ENCODE measurements at places on chromosomes 1 and 21.
A peak's percentile ranks its signal among the peaks of the same experiment; 100 is the strongest.

DNA sequence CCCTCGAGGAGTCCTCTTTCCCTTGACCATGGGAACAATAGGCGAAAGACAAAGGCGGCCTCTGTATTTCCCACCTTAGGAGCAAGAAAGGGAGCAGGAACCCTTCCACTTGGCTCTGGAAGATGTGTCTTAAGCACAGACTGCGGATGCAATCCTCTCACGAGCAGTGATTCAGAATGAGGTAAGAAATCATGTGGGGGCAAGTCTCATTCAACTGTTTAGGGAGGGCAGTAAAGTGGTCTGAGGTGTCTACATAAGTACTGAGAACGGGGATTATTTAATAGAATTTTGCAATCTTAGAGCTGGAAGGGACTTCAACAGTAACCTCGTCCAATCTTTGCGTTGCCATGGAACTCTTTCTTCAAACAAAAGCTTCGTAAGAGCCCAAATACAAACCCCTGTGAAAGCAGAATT lies 1.6 kb upstream of the DYRK3 start:
- DNase-seq = no peak

DNA sequence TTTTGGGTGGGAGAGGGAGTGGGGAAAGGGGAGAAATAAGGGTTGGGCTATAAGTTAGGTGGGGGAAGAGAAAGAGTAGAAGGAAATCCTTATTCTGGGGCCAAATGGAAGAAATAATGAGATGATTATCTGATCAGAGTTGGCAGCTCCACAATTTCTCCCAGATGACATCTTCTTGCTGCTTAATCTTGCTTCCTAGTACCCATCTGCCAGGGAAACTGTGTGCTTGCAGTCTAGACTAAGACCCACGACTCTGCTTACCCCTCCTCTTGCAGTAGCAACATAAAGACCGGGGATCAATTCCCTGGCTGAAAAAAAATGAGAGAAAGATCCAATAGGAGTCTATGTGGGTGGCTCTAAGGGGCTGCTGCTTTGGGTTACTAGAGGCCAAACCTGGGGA lies 95.6 kb downstream of the PAPPA2 start:
- no peak for DNase-seq

DNA sequence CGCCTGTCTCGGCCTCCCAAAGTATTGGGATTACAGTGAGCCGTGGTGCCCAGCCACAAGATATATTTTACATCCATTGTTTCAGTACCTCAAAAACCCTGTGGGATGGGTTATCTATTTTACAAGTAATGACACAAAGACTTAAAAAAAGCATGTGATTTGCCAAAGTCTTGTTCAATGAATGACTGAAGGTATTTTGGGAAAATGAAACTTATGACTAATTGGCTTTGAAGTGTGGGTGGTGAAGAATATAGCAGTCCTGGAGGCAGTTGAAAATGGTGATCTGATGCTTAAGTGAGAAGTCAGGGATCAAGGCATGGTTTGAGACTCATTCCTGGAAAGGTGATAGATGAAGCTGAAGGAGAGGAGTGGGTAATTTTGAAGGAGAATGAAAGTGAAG lies 3.0 kb downstream of the SWT1 start:
- no peak for DNase-seq

GRCh38 chr1:6546326-6546725 lies 8.0 kb downstream of the NOL9 start:
- no peak for DNase-seq

GRCh38 chr1:74053407-74053806 lies 144.6 kb downstream of the LRRIQ3 start:
- no peak for DNase-seq

GRCh38 chr1:173669491-173669941 lies at the start of gene ANKRD45:
Gene ANKRD45 (minus strand): TSS chr1:173669851. CDS start chr1:173659418, 10,433 bp downstream.
- peak; percentile 5 for DNase-seq

DNA sequence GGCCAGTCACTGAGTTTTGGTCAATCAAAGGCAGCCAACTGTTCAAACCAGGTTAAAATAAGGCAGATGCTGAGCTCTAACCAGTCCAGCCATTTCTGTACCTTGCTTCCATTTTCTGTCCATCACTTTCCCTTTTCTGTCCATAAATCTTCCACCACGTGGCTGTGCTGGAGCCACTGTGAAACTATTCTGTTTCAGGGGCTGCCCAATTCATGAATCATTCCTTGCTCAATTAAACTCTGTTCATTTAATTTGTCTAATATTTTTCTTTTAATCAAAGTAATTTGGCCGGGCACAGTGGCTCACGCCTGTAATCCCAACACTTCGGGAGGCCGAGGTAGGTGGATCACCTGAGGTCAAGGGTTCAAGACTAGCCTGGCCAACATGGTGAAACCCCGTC lies 22.7 kb upstream of the LGALS8 start:
- no peak for DNase-seq

DNA sequence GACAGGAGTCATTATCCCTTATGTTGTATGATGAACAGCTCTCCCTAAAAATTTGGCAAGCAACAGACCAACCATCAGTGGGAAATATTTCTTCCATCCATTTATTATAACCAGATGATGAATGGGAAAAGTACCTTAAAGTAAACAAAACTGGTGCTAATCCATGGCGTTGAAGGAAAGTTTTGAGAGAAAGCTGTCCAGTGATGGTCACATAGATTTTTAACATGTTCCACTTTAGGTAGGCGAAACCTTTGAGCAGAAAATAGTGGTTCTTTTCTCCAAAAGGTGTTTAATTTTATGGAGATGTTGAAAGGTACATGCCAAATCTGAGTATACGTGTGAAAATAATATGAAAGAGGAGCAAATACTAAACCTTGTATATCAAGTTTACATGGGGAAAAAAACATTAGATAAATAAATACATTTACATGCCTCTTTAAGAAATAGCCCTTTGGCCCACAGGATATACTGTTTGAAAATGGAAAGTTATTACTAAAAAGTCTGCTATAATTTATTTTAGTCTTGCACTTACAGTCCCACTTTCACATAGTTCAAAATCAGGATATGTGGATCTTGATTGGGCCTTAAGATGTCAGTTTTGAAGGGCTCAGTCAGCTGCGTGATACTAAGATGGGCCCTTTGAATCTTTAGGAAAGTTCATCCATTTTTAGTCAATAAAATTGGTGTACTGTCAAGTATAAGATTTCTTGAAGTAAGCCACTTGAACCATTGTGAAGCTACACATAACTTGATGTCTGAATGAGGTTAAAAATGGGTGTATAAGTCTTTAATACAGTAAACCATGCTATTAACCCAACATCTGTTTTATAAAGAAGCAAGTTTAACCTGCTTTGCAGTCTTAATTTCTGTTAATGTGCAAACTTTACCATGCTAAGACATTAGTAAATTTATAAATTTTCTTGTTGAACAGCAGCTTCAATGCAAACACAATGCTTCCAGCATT lies 10.5 kb downstream of the RPL5 start:
- no peak for DNase-seq

DNA sequence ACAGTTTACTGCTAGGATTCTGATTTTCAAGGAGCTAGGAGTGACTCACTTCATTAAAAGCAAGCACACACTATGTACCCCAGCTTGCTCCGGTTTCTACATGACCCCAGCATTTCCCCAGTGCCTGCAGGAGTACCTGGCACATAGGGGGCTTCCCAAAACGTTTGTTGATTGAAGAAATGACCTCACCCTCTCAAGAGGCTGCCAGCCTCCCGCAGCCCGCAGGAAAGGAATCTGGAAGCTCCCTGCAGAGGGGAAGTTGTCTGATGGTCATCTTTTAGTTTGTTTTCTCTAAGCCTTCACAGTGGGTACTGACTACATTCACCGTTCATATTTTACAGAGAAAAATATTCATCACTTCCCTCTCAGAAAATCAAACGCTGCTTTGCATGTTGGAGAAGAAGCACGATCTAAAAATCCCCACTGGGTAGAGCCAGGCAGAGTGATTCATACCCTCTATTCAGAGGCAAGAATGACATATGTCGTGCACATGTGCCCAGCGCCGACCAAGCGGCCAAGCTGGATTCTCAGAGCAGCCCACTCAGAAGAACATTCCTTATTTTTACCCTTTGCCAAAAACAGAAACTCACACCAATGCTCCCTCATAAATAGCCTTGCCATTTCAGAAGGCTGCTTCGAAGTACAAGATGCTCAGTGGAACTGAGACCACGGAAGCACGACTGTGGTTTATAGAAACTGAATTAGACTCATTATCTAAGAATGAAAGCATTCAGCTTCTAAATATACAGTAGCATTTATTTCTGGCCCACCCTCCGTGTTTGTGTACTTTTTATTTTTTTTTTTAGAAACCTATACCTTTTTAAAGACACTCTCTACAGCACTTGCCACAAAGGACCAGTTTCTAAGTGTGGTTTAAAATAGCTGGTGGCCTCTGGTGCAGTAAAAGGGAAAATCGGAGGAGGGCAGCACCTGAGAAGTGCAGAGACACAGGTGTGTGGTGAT lies 143.2 kb downstream of the MIS18A start:
- peak; percentile 36 for DNase-seq

- DNase-seq = no peak
These were observed 1.4 kb downstream of the PTBP2 start for GRCh38 chr1:96722958-96723357.

DNA sequence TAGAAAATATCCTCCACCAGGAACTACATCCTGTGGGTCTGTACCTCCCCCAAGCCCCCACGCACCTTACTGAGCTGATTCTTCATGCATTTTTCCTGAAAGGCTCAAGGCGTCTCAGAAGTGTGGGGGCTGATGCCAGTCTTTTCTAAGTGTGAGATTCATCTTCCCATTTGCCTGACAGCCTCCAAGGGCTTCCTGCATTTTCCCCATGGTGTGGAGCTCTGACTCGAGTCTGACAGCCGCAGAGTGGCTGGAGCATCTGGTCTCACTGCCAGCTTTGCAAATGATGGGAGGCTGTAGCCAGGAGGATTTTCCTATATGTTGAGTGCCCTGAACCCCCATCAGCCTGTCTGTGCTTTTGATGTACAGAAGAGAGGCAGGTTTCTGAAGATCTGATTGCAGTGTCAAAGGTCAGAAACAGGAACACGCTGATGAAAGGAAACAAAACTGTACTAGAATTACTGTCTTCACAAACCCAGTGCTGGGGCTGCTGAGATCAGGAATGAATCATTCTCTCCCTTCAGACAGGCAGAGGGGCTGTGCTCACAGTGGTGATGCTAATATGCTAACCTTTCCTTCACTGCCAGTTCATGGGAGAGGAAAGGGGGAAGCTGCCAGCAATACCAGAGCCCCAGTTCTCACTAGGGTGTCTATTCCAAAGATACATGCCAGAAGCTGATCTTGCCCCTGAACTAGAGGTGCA lies 201.5 kb upstream of the C1orf174 start:
- DNase-seq = no peak

GRCh38 chr1:13699936-13700520 lies at the start of gene PRDM2:
Gene PRDM2 (plus strand): TSS chr1:13700188. CDS start chr1:13715606, 15,418 bp downstream.
- DNase-seq = peak; percentile 17

- no peak for DNase-seq
These were observed 1908.7 kb downstream of the MRPL39 start for GRCh38 chr21:23698619-23699018.

DNA sequence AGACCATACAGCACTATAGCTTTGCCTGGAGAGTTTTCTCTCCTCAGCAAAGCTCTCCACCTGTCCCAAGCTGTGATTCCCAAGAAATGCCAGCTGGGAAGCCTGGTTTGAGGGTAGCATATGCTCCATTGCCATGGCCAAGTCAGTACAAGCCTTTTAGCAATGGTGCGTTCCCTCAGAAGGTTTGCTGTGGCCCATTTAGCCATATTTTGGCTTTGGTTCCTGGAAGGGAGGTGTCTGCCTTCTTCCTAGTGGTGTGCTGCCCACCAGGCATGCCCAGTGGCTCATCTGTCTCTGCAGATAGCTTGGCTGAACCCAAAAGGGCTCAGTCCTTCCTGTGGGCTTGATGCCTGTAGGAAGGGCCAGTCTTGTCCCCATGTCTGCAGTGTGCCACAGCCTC lies 32.4 kb downstream of the GALNT2 start:
- no peak for DNase-seq

DNA sequence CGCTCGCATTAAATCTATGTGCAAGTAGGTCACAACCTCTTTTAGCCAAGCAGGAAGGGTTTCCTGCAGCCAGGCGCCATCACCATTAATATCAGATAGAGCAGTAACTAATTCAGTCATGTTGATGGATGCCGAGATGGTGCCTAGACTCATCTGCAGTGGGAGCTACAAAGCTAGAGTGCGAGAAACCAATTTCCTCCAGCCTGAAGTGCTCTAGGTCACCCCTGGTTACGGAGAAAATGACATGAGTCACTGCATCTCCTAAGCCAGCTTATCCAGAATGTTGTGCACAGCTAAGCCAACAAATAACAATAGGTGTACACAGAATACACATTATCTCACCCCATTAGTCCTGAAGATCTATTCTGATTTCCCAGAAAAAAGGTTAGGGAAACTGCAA lies 36.0 kb downstream of the OVAAL start:
- no peak for DNase-seq

DNA sequence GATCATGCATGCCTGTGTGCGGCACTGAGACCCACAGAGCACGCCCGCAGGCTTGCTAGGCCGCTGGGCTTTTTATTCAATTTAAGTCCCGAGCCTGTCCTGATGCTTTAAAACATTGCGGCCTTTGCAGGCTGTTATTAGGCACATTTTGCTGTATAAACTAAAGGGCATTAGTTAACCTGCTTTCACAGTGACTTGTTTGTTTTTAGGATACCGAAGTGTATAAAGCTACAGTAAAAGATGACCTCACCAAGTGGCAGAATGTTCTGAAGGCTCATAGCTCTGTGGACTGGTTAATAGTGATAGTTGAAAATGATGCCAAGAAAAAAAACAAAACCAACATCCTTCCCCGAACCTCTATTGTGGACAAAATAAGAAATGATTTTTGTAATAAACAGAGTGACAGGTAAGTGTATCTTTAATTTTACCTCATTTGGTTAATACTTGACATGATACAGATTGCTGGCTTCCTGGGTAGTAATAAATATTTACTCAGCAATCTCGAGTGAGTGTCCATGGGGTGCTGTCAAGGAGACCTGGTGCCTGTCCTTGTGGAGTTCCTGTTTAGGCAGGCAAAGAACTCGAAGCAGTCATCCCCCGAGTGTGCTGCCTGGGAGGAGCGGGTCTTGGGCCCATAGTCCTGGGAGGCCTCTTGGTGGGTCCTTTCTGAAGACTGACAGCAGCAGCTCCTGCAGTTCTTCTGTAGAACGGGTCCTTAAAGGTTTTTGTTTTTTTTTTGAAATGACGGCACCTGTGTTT lies 40.1 kb downstream of the TRAPPC10 start:
- DNase-seq = no peak

DNA sequence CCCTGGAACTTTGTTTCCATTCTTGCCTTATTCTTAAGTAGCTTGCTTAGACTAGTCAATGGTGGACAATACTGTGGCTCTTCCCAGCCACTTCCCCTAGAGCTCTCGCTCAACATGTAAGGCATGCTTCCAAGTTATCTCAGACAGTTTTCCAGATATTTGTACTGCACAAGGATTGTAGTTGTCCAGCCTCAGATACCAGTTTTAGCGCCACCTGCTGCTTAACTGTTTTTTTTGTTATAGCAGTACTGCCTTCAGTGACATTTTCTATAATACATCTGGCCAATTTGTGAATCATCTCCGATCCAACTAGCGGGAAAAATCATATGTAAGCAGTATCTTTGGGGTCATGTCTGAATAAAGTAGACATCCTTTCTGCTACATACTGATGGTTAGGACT lies 346.7 kb upstream of the ADGRL4 start:
- no peak for DNase-seq

GRCh38 chr1:10665930-10666850 lies 130.3 kb downstream of the CASZ1 start:
- no peak for DNase-seq

GRCh38 chr1:43821471-43821870 lies 112.1 kb upstream of the ARTN start:
- no peak for DNase-seq

GRCh38 chr1:229066591-229066990 lies 204.3 kb upstream of the RAB4A start:
- no peak for DNase-seq
